ENCODE measurements at places on chromosomes 11 and 22.

DNA sequence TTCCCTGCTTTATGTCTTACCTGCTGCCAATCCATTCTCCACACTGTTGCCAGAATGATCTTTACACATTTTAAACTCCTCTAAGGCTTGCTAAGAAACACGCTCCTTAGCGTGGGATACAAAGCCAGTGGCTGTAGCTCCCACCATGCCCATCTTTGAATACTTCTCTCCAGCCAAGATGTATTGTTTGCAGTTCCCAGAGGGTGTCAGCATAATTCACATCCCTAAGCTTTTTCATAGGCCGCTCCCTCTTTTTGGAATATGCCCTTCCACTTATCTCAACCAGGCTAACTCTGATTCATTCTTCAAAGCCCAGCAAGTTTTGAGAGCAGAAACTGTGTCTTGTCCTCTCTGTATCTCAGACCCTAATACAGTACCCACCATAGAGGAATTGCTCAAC is 8.1 kb upstream of the UPK2 start:
- DNase-seq: no peak

- DNase-seq: no peak
These were observed 6.2 kb downstream of the POGLUT3 start for GRCh38 chr11:108491936-108492335.

DNA sequence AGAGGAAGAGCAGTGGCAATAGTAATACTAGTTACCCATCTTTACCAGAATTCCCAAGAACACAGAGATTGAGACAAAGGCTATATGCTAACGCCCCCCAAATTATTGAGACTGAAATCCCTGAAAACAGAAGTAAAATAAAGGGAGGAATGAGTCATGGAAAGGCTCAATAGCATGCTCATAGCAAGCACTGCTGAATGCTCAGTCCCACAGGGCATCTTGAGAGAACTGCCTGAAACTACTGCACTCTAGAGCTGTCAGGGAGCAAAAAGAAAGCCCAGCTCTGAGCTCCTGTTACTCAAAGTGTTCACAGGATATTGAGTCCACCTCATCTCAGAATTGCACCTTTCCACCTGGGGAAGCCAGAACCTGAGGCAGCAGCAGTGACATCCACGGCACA is 44.1 kb upstream of the FIBIN start:
- no peak for DNase-seq

DNA sequence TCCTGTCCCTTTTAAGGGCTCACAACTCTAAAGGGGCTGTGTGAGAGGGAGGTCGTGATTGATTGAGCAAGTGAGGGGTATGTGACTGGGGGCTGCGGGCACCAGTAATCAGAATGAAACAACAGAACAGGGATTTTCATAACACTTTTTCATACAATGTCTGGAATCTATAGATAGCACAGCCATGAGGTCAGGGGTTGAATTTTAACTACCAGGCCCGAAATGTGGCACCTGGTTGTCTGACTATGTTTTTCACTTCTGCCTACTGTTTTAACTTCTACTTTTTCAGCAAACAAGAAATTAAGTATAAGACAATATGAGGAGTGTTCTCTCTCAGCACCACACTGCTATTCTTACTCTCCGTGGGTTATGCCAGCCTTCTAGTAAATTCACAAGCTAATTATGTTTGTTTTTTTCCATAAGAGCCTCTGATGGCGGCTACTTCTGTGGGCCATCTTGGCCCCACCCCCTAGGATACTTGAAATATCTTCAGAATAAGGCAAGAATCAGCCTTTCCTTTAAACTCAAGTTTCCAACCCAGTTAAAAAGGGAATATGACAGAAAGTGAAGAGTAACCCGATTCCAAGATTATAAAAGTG is 552.8 kb upstream of the CHORDC1 start:
- DNase-seq: no peak

DNA sequence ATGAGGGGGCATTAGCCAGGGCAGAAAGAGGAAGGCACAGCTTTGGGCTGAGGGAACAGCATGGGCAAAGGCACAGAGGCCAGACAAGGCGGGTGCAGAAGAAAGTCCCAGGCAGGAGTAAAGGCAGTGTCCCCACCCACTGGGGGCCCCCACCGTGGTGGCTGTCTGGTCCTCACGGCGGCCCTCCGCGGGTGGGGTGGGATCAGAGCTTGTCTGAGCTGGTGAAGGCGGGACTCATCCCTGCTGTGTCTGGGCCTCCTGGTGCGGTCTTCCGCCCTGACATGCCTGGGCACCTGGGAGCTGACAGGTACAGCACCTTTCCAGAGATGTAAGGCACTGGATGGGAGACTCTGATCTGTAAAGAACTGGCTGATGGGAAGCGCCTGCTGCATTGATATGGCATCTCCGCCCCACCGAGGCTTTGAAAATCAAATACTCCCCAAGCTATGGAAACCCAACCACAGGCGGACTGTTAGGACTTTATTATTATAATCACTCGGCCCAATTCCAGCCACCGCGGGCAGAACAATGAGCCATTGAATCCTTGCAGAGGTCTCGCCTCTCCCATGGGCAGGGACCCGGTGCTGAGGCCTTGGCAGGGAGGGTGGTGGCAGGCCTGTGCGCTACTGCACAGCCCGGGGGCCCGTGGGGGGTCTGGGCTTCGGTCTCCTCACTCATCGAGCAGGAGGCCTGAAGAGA is 14.2 kb upstream of the GNB1L start:
- DNase-seq: no peak

DNA sequence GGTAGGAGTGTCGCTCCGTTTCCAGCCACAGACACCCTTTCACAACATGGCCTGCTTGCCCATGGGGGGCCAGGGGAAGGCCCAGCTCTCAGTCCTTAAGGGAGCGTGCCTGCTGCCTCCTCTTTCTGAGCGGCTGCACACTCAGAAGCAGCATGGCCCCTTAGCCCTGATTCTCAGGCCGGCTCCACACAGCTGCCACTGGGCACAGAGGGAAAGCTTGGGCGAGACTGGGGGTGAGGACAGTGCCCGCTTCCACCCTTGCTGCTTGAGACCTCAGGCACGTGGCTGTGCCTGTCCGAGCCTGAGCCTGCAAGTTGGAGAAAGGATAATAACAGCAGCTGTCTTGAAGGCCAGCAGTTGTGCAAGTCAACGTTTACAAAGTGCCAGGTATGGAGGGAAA is 416.3 kb downstream of the SHANK2 start:
- DNase-seq: no peak

DNA sequence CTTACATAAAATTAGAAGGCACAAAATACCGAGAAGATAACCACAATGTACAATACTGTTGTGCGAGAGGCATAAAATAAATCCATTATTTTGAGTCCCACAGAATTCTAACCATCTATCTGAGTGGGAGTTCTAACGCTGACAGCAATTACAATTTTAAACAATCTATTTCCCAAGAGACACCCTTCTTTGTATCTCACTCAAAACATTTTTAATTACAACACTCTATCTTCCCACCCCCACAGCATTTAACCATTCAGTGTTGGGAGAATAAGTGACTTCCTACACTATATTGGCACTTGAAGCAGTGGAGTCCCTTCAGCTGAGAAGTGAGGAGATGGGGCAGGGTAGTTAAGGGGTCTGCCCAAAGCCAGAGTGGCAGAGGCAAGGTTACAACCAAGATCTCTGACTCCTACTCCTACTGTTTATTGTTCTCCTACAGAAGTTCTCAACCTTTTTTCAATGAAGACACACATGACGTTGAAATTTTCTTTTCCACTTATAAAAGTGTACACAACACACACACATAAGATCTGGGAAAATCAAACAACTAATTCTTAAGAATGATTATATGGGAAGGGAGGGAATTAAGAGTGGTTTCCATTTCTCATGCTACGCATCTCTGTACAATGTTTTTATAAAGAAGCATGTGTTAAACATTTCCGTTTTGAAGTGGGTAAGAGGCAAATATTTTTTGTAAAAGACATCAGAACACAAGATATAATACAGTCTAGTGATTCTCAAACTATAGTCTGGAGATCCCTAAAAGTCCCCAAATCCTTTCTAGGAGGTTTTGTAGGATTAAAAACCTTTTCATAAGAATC is 10.9 kb downstream of the SLC25A17 start:
- no peak for DNase-seq

GRCh38 chr11:118632577-118633318 is 25.3 kb downstream of the PHLDB1 start:
- no peak for DNase-seq

GRCh38 chr11:131418189-131418588 is 47.8 kb downstream of the NTM start:
- no peak for DNase-seq

GRCh38 chr11:1546536-1547466 is 25.3 kb downstream of the DUSP8 start:
- peak; percentile 23 for DNase-seq

DNA sequence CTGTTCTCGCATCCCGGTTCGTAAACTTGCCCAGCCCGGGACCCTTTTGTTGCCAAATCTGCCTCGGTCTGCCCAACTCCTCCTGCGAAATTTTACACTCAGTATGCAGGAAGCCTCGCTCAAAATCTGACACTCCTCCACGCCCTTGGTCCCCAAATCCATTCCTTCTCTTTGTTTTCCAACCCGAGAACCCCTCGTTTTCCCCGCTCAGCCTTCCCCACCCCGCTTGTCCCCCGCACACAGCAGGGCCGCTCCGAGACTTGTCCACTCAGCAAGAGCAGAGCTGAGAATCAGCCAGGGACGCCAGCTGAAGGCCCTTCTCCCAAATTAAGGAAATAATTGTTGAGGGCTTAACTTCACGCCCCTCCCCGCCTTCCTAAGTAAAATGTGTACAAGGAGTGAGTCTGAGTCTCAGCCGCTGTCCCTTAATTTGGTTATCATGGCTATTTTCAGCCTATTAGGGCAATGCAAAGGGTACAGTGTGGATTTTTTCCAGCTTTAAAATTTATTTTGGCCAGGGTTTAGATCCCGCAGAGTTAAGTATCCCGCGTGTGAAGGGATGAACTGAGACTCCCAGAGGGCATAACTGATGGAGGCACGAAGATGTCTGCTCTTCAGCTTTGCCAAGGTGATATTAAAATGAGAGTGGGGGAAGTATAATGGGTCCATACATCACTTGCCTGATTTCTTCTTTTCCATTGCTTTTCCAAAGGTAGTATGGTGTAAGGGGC is 581 bp upstream of the FBXO3 start:
- DNase-seq: no peak

- no peak for DNase-seq
These were observed 38.9 kb downstream of the TBC1D22A start for GRCh38 chr22:46801331-46801811.

GRCh38 chr11:104118105-104118744 is 45.7 kb downstream of the PDGFD start:
- peak; percentile 10 for DNase-seq

DNA sequence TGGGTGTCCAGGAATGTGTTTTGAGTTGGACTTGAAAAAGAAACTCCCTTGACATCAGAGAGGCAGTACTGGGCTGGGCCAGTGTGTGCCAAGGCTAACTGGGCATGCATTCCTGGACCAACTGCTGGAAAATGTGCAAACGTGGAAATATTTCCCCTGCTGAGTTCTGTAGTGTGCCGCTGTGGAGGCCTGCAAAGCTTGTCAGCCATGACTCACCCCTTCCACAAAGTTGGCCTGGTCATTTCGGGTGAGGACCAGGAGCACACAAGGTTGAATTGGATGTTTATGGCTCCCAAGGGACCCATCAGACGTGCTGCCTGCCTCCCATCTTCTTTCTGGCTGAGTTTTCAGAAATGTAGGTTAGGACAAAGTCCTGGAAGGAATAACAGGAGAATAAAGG is 513.1 kb downstream of the MIAT start:
- no peak for DNase-seq

DNA sequence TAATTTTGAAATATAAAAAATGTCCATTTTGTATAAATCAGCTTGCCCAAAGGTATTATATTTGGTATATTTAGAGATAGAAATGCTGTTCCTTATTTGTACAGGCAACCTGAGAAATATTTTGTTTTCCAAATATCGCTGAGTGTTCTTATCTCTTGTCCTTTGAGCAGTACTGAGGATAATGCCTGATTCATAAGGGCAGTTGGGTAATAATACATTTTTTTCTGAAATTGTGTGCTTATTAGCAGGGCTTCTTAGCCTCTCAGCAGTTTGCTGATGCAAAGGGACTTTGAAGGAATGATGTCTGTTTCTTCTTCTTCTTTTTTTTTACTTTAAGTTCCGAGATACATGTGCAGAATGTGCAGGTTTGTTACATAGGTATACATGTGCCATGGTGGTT is 69.1 kb downstream of the LDLRAD3 start:
- no peak for DNase-seq

DNA sequence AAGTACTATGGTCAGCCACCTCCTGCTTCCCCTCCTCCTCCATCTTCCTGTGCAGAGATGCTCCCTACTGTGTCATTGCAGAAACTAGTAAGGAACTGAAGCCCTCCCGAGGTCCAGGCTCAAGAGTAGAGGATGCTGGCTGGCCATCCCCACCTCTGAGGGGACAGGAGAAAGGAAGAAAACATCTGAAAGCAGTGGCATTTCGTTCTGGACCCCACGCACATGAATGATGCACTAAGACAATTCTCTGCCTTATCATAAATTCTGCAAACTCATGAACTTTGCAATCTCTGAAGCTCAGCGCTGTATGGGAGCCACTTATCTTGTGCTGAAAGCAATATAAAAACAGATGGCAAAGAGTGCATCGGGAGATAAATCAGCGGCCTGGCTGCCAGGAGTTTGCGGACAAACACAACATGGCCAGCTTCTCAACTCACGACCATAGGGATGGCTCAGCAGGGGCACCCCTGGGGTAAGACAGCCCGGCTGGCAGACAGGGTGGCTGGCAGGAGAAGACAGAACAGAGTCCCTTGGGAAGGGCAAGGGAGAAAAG is 306.4 kb downstream of the NXPE2 start:
- DNase-seq: no peak

- DNase-seq: peak; percentile 48
These were observed 20.8 kb upstream of the DLAT start for GRCh38 chr11:112004389-112004788.

GRCh38 chr11:22774716-22775115 is 54.9 kb downstream of the SVIP start:
- DNase-seq: no peak

GRCh38 chr22:35986088-35986487 is 42.5 kb downstream of the RBFOX2 start:
- no peak for DNase-seq

GRCh38 chr11:115364896-115365295 is 139.3 kb downstream of the CADM1 start:
- no peak for DNase-seq
